ENCODE measurements at places on chromosomes 1 and 21.

- no peak for DNase-seq
These were observed 4.5 kb downstream of the LHX4 start for GRCh38 chr1:180234369-180235076.

DNA sequence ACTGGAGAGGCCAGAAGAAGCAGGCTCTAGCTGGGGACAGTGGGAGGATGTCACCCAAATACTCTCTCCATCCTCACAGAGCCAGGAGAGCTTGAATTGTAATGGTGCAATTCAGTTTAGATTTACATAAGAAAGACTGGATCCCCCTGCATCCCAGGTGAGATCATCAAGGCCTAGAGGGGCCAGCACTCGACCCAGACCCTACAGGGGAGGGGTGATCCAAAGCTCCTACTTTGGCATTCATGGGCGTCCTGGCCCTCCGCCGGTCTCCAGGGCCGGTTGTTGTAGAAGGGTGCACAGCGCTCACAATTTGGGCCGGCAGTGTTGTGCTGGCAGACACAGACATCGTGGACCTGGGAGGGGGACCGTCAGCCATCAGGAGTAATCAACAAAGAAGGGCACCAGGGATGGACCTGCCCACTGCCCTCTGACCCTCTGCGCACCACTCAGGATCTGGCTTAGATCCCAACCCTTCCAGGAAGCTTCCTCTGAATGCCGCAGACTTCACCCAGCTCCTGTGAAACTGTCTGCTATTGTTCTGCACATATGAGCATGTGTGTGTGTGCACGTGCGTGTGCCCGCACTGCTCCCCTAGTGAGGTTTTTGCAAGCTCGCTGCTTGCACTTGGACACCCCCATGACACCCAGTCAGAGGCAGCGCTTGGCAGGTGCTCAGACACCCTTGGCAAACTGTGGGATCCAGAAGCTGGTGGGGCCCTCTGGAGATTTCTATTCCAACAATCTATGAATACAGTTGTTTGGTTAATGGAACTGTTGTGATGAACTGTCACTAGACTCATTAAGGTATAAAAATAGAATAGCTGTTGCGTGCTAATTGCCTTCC is 21.6 kb downstream of the LAMB3 start:
- DNase-seq = no peak

GRCh38 chr1:237799762-237800474 is 90.8 kb downstream of the ZP4 start:
- DNase-seq = no peak

DNA sequence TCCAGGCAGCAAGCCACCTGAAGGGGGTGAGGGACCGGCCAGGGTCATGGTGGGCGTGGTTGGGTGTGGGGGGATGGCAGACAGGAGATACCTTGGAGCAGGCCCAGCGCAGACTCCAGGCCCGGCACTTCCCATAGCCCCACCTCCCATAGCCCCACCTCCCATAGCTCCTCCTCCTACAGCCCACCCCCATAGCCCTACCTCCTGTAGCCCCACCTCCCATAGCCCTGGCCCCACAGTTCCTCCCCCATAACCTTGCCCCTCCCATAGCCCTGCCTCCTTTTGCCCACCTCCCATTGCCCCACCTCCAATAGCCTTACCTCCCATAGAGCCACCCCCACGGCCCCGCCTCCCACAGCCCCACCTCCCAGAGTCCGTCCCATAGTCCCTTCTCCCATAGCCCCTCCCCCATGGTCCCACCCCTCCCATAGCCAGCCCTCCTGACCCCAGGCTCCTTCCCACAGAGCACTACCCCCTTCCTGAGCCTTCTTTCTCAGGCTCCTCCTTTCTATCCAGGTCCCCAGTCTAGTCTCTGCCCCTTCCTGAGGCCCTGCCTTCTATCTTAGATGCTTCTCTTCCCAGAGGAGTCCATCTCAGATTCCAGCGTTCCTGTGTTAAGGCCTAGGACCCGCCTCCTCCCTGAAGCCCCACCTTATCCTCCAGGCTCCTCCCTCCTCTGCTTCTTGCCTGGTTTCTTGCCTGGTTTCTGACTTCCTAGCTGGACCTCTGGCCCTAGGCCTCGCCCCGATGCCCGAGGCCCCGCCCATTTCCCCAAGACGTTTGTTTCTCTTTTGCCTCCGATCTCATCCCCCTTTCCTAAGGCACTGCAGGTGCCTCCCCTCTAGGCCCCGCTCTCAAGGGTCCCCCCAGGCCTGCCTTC is 46.8 kb downstream of the PTPRU start:
- DNase-seq = no peak

GRCh38 chr21:46357335-46357604 is 33.3 kb downstream of the PCNT start:
- no peak for DNase-seq

- no peak for DNase-seq
These were observed 52.7 kb downstream of the TEX35 start for GRCh38 chr1:178565586-178565985.

GRCh38 chr1:226874579-226875425 is 4.4 kb downstream of the PSEN2 start:
- no peak for DNase-seq

- DNase-seq = no peak
These were observed 61.6 kb upstream of the ADARB1 start for GRCh38 chr21:45012662-45013259.

GRCh38 chr1:18572022-18572880 is 58.4 kb upstream of the PAX7 start:
- DNase-seq = no peak

DNA sequence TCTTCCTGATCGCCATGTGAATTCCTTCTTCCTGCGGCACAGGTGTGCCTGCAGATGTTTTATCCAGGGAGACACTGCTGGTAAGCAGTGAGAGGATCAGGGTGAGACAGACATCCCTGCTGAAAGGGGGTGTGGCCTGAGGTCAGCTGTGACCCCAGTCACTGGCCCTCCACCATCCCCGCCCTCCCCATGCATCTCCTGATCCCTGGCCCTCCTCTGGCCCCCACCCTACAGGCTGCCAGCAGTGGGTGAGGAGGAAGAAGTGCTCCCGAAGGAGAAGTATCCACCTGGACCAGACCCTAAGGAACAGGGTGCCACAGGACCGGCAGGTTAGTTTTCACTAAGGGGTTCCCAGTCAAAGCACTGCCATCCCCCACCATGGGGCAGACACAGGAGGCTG is 85.3 kb downstream of the GLIS1 start:
- no peak for DNase-seq

GRCh38 chr1:209901211-209901610 is 36.8 kb upstream of the SYT14 start:
- no peak for DNase-seq

GRCh38 chr1:32073299-32074229 is 825 bp downstream of the TMEM39B start:
- DNase-seq = no peak

- no peak for DNase-seq
These were observed 760.1 kb upstream of the NEGR1 start for GRCh38 chr1:73042403-73042802.

DNA sequence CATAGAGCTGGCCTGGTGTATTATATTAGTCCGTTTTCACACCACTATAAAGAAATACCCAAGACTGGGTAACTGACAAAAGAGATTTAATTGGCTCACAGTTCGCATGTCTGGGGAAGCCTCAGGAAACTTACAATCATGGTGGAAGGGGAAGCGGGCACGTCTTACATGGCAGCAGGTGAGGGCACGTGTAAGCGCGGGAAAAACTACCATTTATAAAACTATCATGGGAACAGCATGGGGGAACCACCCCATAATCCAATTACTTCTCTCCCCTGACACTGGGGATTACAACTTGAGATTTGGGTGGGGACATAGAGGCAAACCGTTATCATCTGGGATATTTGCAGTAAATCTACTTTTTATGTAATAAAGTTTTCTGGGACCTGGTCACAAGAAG is 6.8 kb downstream of the IER5 start:
- DNase-seq = no peak

DNA sequence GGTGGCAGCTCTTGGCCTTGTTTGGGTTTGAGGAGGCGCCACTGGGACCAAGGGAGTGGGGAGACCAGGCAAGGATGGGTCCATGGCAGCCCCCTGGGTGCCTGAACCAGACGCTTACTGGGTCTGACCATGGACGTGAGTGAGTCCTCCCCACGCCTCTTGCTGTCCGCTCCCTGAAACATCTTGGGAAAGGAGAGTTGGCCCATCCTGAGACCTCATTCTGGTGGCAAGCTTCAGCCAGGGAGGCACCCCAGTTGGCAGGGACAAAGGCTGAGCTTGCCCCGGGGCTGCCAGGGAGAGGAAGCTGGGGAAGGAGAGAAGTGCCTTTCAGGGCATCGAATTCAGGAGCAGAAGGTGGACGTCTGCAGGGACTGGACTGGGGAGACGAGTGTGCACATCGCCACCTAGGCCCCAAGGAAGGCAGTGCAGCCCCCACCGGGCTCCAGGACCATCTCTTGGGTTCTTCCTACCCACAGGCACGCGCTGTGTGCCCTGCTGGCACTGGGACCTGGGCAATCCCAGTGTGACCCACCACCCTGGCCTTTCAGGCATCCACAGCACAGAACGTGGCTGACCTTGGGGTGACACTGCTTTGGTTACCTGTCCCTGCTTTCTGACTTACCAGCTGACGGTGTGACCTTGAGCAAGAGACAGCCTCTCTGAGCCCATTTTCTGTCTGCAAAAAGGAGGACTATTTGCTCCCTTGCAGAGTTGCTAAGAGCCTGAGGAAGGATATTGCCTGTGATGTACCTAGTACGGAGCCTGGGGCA is 132.9 kb upstream of the WNT4 start:
- no peak for DNase-seq

- DNase-seq = no peak
These were observed 38.0 kb downstream of the RASSF5 start for GRCh38 chr1:206545351-206545750.

- DNase-seq = no peak
These were observed 5.2 kb downstream of the FNDC10 start for GRCh38 chr1:1594602-1595260.

- DNase-seq = no peak
These were observed 505 bp downstream of the LMOD1 start for GRCh38 chr1:201945863-201946223.

- no peak for DNase-seq
These were observed 56.4 kb downstream of the TGFBR3 start for GRCh38 chr1:91829293-91830153.

- DNase-seq = no peak
These were observed 133.5 kb downstream of the C1orf21 start for GRCh38 chr1:184520336-184520735.

GRCh38 chr1:29210278-29211085 is 20.3 kb downstream of the MECR start:
- DNase-seq = no peak

- DNase-seq = no peak
These were observed 48.7 kb downstream of the RAP1GAP start for GRCh38 chr1:21620496-21620895.

DNA sequence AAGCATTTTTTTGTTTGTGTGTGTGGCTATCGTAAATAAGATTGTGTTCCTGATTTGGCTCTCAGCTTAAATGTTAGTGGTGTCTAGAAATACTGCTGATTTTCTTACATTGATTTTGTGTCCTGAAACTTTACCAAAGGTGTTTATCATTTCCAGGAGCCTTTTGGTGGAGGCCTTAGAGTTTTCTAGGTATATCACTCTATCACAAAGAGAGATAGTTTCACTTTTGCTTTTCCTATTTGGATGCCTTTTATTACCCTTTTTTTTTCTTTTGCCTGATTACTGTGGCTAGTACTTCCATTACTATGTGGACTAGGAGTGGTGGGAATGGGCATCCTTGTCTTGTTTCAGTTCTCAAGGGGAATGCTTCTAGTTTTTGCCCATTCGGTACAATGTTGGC is 109.6 kb downstream of the S1PR1 start:
- DNase-seq = no peak

- DNase-seq = no peak
These were observed 35.4 kb upstream of the HEATR1 start for GRCh38 chr1:236639686-236640085.

- no peak for DNase-seq
These were observed 3.7 kb downstream of the PEF1 start for GRCh38 chr1:31640964-31641363.

DNA sequence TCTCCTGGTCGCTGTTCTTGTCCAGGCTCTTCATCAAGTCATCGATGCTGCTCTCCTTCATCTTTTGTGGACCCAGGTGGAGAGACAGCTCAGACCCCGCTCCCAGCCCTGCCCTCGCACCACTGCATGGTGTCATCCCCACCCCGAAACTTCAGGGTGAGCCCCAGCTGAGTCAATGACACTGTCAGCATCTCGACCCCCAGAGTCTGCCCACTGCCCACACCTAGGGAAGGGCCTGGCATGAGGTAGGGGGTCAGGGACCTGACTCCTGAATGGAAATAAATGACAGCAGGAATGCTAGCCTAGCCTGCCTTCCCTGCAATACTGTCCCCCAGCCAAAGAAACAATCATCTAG is 1.6 kb upstream of the S100A6 start:
- no peak for DNase-seq

- no peak for DNase-seq
These were observed 73.0 kb upstream of the IFFO2 start for GRCh38 chr1:19029191-19030085.

DNA sequence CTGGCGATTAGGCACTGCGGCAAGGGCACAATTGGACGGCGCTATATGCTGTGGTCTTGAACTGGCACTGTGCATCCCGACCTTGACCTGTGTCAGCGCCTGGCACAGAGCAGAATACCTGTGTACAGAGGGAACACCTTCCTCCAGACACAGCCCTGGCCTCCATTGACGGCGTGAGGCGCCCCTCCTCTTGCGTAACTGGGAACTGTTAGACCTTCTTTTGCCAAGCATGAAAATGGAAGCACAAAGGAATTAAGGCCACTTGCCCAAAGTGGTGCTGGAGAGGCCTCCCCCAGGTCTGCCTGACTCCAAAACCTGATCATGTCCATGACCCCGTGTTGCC is 6.8 kb upstream of the AGTRAP start:
- DNase-seq = no peak

- DNase-seq = no peak
These were observed 112.5 kb downstream of the USH2A start for GRCh38 chr1:216310776-216311175.

GRCh38 chr1:15350151-15350550 is 59.5 kb upstream of the EFHD2 start:
- no peak for DNase-seq

DNA sequence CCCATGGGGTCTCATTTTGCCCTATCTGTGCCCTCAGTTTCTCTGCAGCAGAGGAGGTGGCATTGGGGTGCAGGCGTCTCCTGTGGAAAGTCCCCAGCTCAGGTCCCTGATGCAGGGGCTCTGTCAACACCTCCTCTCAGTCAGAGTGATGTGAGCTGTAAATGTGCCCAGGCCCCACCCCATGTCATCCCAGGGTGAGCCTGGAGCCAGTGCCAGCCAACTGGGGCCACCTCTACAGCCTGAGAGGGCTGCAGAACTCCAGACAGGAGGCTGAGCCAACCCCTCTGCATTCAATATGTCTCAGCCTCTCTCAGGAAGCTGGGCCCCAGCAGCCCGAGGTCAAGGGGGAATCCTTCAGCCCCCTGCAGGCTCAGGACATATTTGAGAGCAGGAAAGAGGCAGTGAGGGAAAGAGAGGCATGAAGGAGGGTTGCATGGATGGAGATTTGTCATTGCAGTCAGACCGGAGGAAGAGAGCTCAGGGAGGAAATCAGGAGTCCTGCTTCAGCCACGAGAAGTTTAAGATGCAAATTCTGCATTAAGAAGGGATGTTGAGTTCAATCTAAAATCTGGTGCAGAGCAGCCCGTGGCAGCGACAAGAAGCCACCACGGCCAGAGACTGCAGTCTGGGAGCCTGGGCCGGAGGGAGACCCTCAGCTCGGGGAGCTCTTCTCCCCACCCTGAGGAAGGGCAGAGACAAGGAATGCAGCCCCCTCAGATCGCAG is 288.2 kb upstream of the VAMP3 start:
- DNase-seq = no peak

- DNase-seq = no peak
These were observed 442.9 kb downstream of the PTPRC start for GRCh38 chr1:199081739-199082138.

GRCh38 chr1:206534552-206534951 is 27.2 kb downstream of the RASSF5 start:
- DNase-seq = no peak
